NCI-H2171 treated with DMSO at 0.1 percent for 48 hours (cell line): ENCODE measurements at places on chromosomes 16 and 17.

DNA sequence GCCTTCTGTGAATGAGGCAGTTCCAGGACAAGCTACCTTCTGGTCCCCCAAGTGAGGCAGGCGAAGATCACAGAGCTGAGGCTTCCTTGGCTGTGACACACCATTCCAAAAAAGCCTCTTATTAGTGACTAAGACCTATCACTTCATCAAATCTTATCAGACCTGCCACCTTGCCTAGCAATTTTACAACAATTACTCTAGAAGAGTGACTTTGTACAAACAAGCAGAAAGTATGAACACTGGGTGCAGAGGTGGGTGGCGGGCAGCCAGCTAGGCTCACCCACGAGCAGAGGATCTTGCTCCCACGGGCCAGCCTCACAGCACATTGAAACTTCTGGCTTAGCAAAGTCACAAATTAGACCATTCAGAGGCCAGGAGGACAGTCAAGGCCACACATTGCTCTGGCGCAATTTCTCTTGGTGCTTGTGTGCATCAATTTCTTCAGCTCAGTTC, 2.2 kb upstream of the ICAM2 start:
- DNase-seq = no peak

GRCh38 chr16:66212428-66212827, 154.1 kb upstream of the CDH5 start:
- DNase-seq = no peak

GRCh38 chr17:57006040-57006439, 28.1 kb downstream of the SCPEP1 start:
- no peak for DNase-seq

- DNase-seq = peak; percentile 43
Observed at GRCh38 chr16:72997141-72997542, 50.8 kb downstream of the ZFHX3 start.

DNA sequence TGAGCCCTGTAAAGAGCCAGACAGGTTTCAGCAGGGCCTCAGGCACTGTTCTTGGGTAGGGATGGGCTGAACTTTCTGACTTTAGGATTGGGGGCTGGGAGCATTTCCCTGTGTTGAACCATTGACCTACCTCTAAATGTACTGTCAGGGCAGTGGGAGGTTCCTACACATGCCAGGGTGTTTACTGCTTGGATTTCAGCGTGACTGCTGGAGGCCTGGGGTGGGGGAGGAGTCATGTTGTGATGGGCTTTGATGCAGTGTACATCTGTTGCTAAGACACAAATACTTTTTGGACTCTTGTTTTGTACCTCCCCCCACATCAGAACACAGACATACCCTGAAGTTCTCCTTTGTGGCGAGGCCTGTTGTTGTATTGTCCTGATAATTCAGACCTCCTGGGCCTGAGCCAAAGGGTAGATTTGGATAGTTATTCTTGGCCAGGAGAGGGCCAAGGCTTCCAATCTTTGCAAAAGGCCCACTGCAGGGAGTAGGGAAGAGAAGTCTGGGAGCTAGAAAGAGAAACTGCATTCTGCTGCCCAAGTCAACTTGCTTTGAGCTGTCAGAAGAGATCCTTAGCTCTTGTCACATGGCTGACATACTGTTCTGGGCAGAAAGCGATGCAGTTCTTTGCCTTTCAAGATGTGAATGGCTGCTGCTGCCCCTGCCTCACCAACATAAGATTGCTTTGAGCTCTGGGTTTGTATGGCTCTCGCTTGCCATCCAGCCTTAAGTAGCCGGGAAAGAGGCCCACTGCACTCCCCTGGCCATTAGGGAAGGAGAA, 3.7 kb downstream of the NFE2L1 start:
- no peak for DNase-seq

GRCh38 chr17:17055286-17056155, 13.3 kb downstream of the MPRIP start:
- no peak for DNase-seq

DNA sequence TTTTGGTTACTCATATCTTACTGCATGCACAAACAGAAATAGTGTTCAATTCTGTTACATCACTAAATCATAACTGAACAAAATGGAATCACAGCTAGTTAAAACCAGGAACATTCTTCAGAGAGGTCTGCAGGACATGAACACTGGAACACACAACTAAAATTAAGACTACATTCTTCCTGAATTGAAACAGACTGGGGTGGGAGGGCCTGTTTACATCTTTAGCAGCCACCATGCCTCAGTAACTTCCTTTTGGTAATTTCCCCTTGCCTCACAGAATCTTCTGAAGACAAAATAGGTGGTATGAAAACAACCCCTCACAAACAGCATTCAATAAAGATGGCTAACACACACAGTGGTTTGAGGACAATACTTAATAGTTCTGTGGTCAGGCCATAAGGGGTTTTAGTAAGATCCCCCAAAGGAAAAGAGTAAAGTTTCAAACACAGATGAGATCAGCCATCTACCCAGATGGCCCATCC, 6.5 kb downstream of the MARF1 start:
- DNase-seq = no peak

- DNase-seq = no peak
Observed at GRCh38 chr16:19528666-19529065, 4.9 kb downstream of the CCP110 start.

- no peak for DNase-seq
Observed at GRCh38 chr17:35936063-35936462, 5.5 kb upstream of the RDM1 start.

GRCh38 chr16:10323528-10323869, 62.4 kb upstream of the ATF7IP2 start:
- DNase-seq = no peak

DNA sequence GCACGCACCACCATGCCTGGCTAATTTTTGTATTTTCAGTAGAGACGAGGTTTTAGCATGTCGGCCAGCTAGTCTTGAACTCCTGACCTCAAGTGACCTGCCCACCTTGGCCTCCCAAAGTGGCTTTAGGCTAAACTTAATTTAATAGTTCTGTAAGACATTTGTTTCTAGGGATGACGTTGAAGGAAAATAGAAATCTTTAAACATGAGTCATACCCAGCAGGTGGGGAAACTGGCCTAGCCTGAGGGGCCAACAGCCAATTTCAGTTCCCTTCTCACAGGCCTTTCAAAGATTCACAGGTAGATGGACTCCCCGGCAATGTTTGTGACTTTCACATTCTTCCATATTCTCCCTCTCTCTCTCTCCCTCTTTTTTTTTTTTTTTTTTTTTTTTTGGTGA, 18.1 kb upstream of the ITPRIPL2 start:
- no peak for DNase-seq

DNA sequence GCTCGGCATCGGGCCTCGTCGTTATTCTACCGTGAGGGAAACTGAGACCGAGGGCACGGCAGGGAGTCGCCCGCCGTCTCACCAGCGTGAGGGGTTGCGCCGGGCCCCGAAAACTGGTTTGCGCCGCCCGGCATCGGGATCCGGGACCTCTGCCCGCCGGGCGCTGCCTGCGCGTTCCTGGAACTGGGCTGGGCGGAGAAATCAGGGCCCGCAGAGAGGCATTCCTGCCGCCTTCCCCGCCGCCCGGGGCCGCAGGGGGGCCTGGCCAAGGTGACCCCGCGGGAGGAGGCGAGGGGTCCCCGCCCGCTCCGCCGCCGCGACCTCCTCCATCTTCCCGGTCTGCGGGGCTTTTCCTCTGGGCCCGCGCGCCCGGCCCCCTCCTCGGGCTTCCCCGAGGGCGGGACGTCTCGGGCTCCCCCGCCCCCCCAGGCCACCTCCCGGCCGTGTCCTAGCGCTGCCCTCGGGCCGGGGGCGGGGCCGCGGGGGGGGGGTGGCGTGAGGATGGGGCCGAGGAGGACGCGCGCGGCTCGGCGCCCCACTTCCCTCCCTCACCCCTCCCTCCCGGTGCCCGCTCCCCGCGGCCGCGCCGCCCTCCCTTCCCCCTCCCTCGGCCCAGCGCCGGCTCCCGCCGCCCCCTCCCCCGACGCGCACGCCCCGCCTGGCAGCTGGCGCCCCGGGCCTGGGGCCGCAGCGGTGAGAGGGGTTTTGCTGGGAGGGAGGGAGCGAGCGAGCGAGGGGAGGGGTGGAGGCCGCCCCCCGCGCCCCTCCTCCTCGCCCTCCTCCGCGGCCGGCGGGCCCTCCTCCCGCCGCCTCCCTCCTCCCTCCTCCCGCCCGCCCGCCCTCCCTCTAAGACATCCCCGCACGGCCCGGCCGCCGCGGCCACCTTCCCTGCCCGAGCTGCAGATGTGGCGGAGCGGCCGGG, at the start of gene GLIS2:
Gene GLIS2 (plus strand): TSS at position 882 of the 922 bp plus-strand sequence. CDS start 16,214 bp downstream, outside the sequence.
- peak; percentile 45 for DNase-seq

- no peak for DNase-seq
Observed at GRCh38 chr16:79898703-79899102, 298.2 kb upstream of the MAF start.

DNA sequence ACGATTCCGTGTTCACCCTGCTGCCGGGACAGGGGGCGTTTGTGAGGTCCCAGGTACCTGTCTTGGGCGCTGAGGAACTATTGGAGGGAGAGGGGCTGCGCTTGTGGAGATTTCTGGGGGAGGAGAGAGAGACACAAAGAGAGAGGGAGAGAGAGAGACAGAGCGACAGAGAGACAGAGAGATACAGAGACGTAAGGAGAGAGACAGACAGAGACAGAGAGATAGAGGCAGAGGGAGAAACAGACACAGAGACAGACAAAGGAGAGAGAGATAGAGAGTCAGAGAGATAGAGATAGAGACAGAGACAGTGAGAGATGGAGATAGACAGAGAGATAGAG, 24.5 kb upstream of the ITGAX start:
- no peak for DNase-seq

GRCh38 chr17:81129711-81130367, 35.5 kb upstream of the PVALEF start:
- no peak for DNase-seq

GRCh38 chr17:17498606-17499301, 2.6 kb upstream of the RASD1 start:
- no peak for DNase-seq
